ENCODE measurements at places on chromosomes 13 and 19. TPM values are rescaled to one million over a fixed set of nuclear protein-coding genes. Genes with fewer than 3 reads are reported as not detected.

GRCh38 chr13:44394658-44395057 is 21.0 kb downstream of the SERP2 start:
- DNase-seq, result no peak

GRCh38 chr13:94657167-94657566 is 55.2 kb downstream of the SOX21 start:
- DNase-seq, result no peak

DNA sequence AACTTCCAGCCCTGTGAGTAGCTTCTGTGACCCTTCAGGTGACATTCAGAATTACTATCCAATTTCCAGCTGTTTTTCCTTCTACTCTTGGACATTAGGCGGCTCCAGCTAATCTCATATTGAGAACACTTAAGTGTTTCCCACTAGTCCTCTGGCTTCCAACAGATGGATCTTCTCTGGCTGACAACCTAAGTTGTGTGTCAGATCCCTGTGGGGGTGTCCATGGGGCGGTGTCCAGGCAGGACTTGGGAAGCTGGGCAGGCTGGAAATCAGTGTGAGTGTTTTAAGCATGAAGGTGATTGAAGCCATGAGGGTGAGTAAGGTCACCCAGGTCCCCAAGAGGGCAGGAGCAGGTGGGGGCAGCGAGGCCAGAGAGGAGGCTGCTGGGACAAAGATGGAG is 10.1 kb downstream of the CNOT3 start:
- DNase-seq, result no peak

ZNF793 gene
- 4.7 TPM for total RNA-seq

SIAH3 gene
- not detected for total RNA-seq

ACTMAP gene
- 17.1 TPM for total RNA-seq

MUC16 gene
- not detected for total RNA-seq

Data from activated CD8-positive, alpha-beta T cell treated with anti-CD3 and anti-CD28 coated beads, Interleukin-2, amount 10 ng/mL, durations not matched to agents 7 days and 5 days (primary cell).